ENCODE measurements at places on chromosomes 2 and 18.

GRCh38 chr18:45688833-45689232, 35.1 kb upstream of the SLC14A1 start:
- no peak for DNase-seq

DNA sequence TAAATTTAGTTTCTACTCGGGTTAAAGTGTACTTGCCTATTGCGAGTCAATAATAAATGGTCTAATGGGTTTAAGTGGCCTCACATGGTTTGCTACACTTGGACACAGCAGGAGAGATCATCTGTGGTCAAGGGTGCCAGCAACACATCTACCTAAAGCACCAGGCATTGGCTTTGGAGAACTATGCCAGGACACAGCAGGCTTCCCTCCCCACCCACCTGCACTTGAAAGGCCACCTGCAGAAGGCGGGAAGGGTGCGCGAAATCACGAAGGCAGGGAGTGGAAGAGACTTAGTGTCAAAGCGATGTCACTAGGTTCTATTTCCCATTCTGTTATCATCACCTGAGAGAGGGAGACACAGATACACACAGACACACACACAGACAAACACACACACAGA, 44.5 kb downstream of the MYT1L start:
- no peak for DNase-seq

GRCh38 chr2:217090024-217090473, 230.2 kb upstream of the TNP1 start:
- DNase-seq, result no peak

GRCh38 chr2:152555048-152555447, 162.2 kb downstream of the PRPF40A start:
- peak; percentile 29 for DNase-seq

- DNase-seq, result no peak
Observed at GRCh38 chr2:129768036-129768386, 211.5 kb upstream of the RAB6C start.

DNA sequence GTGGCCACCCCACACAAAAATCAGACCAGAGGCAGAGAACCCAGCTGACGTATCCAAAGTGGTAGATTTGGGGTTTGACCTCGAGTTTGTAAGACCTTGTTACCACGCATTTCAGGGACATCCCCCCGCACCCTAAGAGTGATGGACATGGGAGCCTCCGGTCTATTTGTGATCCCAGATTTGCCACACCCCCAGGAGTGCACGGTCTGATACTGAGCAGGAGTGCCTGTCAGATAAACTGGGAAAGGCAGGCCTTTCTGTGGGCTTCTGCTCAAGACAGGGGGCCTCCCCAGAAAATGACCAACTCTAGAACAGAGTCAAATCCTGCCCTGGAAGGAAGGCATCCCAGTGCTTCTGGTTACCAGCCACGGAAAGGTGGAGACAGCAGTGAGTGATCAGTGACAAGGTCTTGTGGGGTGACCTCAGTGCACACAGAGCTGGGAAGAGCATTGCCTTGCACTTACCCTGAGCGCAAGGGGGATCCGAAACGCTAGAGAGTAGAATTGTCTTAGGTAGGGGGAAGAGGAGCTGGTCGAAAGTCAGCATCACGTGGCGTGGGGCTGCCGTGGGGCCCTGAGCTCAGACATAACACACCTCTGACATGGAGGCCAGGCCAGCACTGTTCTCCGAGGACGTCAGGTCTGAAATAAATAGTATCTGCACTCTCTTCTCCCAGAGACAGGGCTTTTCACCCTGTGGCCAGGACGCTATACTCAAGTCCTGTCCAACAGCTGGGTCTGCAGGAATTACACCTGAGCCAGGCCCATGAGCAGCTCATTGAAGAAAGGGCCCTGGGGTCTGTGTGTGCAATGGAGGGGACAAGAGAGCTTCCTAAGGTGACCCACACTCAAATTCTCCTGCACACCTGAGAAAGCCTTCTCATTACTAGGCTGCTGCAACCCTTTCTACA, 242.4 kb upstream of the SALL3 start:
- no peak for DNase-seq

DNA sequence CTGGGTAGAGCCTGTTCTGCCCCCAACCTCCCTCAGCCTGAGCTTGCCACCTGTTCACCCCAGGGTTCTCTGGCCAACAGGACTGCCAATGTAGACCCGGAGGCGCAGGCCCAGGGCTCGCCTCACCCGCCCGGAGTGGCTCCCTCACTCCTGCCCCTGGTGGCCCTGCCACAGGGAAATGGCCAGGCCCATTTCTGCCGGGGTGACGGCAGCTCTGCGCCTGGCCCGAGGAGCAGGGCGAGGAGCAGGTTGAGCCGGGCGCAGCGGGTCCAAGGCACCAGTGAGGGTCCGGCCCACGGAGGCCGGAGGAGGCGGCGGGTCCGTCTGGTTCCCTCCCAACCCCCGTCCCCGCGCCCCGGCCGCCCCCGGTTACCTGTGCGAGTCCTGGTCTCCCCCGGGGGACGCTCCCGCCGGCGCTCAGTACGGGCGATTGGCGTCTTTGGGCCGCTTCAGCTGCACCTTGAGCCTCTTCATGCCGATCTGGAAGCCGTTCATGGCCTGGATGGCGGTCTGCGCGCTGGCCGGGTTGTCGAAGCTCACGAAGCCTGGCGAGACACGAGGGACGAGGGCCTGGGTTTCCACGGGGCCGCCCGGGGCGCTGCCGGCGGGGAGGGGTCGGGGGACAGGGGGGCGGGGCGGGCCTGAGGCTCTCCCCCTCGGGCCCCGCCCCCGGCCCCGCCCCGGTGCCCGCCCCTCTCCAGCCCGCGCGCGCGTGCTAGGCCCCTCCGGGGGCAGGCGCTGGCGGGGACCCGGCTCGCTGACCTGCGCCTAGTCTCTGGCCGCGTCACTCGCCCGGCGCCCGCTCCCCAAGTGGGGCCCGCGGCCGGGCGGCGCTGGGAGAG, 312.0 kb downstream of the CELF4 start:
- peak; percentile 89 for DNase-seq

DNA sequence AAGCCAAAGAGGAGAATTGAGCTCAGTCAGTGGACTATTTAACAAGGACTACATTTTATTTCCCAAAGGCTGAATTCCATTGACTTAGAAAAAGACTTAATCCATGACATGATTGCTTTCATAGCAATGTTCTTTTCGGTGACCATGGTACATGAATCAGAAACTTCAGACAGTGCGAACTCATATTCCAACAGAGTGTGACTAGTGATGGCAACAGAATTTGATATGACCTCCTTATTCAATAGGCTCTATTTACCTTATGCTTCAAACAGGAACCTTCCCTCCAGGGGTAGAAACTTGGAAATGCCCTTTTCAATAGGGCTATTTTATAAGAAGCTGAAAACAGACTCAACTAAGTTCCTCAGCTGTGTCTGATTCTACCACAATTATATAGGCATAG, 191.9 kb downstream of the RND3 start:
- no peak for DNase-seq
